ENCODE measurements at places on chromosomes 6 and 20. TPM values are rescaled to one million over a fixed set of nuclear protein-coding genes. Genes with fewer than 3 reads are reported as not detected.

TBX18 gene
- polyA plus RNA-seq, result 0.03 TPM

PPIL6 gene
- 1.3 TPM for polyA plus RNA-seq

ERVFRD-1 gene
- not detected for polyA plus RNA-seq

KIF16B gene
- polyA plus RNA-seq, result 14.2 TPM

UBR2 gene
- polyA plus RNA-seq, result 13.7 TPM

MOG gene
- polyA plus RNA-seq, result not detected

STX7 gene
- polyA plus RNA-seq, result 41.0 TPM

DYNLT2 gene
- 0.58 TPM for polyA plus RNA-seq

Data from keratinocyte (primary cell).